ENCODE measurements at places on chromosomes 1 and 21.

GRCh38 chr1:14875524-14876509, 277.3 kb downstream of the KAZN start:
- DNase-seq, result no peak

- DNase-seq, result no peak
Measured at GRCh38 chr1:64235181-64235580, 31.8 kb downstream of the UBE2U start.

GRCh38 chr1:6243053-6243834, 735 bp upstream of the HES3 start:
- peak; percentile 66 for DNase-seq

GRCh38 chr1:26799479-26800142, 11.9 kb downstream of the PIGV start:
- no peak for DNase-seq

DNA sequence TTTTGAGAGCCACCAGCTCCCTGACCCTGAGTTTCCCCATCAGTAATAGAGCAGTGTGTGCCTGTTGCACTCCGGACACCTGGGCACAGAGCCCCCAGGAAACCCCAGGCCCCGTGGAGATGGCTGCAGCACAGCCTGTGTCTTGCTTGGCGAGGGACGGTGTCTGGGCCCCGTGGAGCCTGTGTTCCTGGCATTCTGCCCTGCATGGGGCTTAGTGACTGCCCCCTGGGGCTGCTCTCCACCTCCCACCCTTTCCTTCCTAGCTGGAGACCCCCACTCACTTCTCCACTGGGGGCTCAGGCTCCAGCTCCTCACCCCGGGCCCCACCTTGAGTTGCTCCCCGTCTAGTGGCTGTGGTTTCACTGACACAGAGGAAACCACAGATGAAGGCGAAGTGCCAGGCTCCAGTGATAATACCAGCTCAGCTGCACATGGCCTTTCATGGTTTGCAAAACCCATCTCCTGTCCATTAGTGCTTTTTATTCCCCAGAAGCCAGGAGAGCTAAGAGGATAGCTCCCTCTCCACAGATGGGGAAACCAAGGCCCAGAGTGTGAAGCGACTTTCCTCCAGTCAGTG, 39.4 kb downstream of the DMRTB1 start:
- DNase-seq, result no peak

- DNase-seq, result peak; percentile 57
Measured at GRCh38 chr1:154502066-154502743, at the start of the genes SHE and TDRD10. SHE (minus strand) TSS chr1:154502412; CDS start chr1:154502026, 386 bp downstream. TDRD10 (plus strand) TSS chr1:154502219; CDS start chr1:154506904, 4,685 bp downstream.

GRCh38 chr1:243564814-243565213, 285.2 kb downstream of the AKT3 start:
- no peak for DNase-seq

DNA sequence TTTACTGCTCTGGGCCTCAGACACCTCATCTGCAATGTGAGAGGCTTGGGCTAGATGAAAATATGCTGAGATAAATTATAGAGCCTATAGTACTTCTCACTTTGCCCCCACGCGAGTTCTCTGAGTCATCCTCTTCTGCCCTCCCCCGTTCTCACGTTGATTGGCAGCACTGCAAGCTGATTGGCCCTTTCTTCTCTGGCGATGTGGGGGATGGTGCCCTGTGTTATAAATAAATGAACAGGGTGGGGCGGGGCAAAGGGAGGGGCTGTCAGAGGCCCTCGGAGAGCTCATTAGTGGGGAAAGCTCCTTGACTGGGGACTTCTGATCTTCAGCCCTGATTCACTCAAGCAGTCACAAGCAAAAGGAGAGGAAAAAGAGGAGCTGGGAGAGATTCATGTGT, 64.3 kb upstream of the ZC3H12A start:
- DNase-seq, result no peak

DNA sequence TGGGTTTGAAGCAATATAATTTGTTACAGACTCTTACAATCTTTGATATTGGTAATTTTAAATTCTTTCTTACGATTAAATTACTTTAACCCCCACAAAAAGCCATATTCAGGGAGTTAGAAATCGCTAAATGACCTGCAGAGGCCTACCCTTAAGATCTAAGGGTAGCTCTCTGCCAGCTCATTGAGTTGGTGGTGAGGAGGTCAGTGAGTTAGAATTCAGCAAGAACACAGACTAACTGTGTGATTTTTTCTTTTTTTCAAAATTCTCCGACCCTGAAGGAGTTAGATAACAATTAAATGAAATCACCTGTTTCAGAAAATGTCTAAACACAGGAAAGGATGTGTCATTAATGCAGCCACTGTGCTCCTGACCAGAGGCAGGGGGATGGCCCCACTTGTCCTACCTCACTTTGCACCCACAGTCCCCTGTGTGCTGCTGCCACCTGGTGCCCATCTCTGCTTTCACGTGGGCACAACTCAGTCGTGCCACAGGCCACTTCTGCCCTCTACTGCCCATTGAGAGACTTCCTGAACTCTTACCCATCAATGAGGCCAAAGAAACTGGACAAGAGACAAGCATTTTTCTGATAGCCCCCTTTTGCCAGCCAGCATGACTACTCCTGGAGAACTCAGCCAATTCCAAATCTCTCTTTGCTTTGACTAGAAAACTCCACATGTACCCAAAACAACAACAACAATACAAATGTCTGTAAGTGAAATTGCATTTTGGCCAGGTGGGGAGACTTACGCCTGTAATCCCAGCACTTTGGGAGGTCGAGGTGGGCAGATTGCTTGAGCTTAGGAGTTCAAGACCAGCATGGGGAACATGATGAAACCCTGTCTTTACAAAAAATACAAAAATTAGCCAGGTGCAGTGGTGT, 8.4 kb downstream of the CFAP45 start:
- DNase-seq, result peak; percentile 74

DNA sequence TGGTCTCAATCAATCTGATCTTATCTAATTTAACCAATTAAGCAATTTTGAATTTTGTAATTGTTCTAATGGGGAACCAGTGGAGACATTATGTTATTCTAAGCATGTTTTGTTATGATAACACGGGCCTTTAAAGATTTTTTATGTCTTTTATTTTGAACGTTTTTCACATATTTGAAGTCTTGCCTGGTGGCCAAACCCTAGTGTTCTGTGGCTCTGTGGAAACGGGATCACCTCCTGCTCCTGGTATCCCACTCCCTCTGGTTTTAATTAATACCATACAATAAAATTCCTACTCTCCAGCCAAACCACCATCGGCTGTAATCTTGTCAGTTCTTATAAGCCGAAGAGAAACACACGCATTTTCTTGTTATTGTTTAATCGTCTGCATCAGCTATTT, 22.9 kb upstream of the LMO4 start:
- no peak for DNase-seq

GRCh38 chr1:25864434-25864833, 5.2 kb upstream of the AUNIP start:
- no peak for DNase-seq

All from ecto neural progenitor cell (in vitro differentiated cells).